ENCODE measurements at places on chromosomes 4 and X. TPM values are rescaled to one million over a fixed set of nuclear protein-coding genes. Genes with fewer than 3 reads are reported as not detected.

- DNase-seq: peak; percentile 49
Measured at GRCh38 chr4:1344696-1345095, 2.3 kb upstream of the UVSSA start.

DNA sequence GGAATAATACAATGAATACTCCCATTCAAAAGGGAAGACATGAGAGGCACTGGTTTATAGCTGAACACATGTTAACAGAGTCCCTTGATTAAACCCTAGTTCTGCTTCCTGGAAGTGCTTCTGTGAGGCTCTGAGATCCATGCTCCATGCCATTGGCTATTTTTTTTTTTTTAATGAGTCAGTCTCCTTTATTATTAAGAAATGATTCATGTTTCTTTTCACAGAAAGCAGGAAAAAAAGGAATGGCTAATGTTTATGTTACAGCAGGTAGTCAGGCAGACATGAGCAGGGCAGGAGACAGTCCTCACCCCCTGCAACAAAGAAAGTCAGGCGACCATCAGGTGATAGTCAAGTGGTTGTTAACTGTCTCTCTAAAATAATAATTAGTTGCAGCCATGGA, 598.7 kb downstream of the EPHA5 start:
- DNase-seq: no peak

GRCh38 chr4:78517050-78517652, 34.4 kb upstream of the ANXA3 start:
- DNase-seq: peak; percentile 73

GRCh38 chr4:119008761-119009160, 120.1 kb downstream of the SYNPO2 start:
- DNase-seq: no peak

GRCh38 chr4:104942990-104943743, 203.5 kb upstream of the TET2 start:
- no peak for DNase-seq

DNA sequence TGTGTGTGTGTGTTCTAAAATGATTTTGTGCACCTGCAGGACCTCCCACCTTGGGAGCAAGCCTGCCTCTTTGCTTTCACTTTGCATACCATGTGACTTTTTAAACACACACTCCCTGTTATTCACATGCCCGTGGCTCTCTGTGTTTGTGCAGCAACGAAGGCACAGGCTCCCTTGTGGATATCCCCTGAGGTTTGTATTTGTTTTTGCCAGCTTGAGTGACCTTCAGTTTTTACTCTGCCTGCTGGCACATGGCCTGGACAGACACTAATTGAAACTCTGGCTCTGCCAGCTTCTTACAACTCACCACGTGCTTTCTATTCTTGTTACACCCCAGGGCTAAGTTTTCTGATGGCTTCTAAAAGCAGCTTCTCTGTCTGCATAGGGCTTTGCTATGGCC, 885.8 kb downstream of the SH3BGRL start:
- no peak for DNase-seq

DNA sequence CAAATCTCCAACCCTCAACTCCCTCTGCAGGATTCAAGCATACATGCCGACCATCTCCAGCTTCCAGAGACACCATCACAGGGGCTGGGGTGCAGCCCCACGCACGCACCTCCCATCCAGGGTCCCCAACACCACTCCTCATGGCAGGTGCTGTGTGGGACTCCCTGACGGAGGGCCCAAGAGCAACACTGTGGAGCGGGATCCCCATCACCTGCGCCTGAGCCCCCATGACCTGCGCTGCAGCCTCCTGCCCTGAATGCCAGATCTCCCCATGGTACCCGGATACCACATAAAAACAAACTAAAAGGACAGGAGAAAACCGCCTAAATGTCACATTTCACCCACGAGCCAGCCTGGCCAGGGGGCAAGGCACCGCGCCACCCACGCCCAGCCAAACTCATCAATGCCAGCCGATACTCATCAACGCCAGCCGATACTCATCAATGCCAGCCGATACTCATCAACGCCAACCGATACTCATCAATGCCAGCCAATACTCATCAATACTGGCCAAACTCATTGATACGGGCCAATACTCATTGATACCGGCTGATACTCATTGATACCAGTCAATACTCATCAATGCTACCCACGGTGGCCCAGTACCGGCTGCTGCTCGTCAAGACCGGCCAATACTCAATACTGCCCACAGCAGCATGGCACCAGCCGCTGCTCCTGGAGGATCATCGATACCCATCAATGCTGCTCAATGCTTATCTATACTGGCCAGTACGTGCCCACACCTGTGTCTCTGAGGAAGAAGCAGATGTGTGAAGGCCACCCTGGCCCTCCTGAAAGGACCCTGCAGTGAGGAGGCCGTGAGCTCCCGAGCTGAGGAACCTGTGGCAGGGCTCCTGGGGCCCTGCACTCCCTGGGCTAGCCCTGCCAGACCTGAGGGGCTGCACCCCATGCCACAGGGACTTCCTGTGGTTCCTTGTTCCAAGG, 6.2 kb downstream of the CTBP1 start:
- no peak for DNase-seq

GRCh38 chr4:105836537-105836936, 58.7 kb upstream of the NPNT start:
- DNase-seq: no peak

- DNase-seq: no peak
Measured at GRCh38 chr4:118076958-118077766, 42.9 kb downstream of the NDST3 start.

GRCh38 chr4:80454556-80454955, 119.0 kb downstream of the CFAP299 start:
- DNase-seq: no peak

DNA sequence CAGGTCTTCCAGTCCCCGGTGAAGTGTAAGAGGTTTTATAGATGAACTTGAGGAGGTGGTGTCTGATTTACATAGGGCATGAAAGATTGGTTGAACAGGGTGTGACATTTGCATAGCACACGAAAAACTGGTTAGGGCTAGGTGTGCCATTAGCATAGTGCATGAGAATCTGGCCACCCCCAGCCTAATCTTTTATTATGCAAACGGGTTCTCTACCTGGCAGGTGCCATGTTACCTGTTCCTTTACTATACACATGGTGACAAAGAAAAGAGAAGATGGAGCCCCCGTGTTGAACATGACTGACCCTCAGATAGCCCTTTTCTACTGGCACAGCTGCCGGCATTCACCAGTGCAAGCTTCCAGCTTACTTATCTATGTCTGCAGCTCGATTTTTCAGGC, 71.0 kb downstream of the UCHL1 start:
- no peak for DNase-seq

- no peak for DNase-seq
Measured at GRCh38 chr4:147284256-147284835, 196.6 kb upstream of the EDNRA start.

DNA sequence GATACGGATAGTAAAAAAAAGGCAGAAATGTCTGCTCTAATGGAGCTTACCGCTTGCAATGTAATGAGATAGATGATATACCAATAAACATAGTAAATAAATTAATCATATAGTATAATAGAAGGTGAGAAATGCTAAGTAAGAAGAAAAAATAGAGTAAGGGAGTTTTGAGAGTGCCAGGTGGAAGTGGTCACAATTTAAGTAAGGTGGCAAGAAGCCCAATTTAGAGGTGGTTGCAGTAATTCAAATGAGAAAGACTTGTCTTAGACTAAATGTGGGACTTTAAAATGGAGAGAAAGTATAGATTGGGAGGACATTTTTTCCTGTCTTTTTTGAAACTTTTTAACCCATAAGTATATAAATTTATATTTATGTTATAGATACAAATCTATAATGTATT, 26.0 kb downstream of the TBC1D19 start:
- DNase-seq: no peak

DNA sequence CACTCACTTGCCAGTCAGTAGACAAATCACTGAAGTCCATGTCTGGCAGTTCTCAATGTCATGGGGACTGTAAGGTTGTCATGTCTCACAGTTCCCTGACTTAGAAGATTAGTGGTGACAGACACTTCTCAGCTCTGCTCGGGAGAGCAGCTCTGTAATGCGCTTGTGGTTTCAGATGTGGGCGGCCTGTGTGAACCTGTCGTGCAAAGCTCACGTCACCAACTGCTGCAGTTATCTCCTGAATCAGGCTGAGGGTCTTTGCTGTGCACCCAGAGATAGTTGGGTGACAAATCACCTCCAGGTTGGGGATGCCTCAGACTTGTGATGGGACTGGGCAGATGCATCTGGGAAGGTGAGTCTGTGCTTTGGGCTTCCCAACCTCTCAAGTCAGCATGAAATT, at the start of gene IL9R:
Gene IL9R, plus strand, starts transcription at position 261 of the 400 bp plus-strand sequence. Its CDS starts 64 bp downstream, at position 325.
- DNase-seq: no peak

GRCh38 chr4:85556283-85556682, 81.3 kb downstream of the ARHGAP24 start:
- no peak for DNase-seq

- DNase-seq: peak; percentile 46
Measured at GRCh38 chr4:73603854-73604584, 16.2 kb downstream of the RASSF6 start.

DNA sequence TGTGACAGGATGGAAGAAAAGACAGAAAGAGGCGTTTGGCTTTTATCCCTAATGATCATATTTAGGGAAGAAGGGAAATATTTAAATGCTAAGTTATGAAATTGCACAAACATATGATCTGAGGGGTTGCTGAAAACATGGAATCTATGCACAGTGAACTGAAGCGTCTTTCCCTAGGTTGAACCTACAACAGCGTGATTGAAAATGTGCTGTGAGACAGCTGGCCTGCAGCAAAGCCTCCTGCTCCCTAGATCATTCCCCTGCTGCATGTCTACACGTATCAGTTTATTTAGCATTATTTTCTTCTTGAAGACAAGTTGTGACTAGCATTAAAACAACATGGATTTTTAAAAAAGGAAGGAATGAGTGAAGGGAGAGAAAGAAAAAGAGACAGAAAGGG, 272.5 kb upstream of the TRAM1L1 start:
- peak; percentile 9 for DNase-seq

GRCh38 chrX:16839219-16839851, 30.8 kb downstream of the RBBP7 start:
- no peak for DNase-seq

DNA sequence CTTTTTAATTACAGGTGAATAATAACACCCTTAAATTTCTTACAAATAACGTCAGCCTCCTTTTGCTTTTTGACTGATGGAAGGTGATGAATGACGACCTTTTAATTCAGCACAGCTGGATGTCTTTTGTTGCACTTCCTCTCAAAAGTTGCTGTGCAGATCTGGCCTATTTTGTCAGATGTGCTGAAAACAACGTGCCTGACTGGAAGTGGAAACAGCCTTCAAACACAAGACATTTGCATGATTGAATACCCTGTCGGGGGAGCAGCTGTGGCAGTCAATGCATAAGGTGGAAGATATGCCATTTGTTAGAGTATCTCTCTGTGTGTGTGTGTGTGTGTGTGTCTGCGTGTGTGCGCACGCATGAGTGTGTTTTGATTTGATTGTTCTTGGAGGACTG, 579.7 kb downstream of the SPRY1 start:
- DNase-seq: peak; percentile 94

DNA sequence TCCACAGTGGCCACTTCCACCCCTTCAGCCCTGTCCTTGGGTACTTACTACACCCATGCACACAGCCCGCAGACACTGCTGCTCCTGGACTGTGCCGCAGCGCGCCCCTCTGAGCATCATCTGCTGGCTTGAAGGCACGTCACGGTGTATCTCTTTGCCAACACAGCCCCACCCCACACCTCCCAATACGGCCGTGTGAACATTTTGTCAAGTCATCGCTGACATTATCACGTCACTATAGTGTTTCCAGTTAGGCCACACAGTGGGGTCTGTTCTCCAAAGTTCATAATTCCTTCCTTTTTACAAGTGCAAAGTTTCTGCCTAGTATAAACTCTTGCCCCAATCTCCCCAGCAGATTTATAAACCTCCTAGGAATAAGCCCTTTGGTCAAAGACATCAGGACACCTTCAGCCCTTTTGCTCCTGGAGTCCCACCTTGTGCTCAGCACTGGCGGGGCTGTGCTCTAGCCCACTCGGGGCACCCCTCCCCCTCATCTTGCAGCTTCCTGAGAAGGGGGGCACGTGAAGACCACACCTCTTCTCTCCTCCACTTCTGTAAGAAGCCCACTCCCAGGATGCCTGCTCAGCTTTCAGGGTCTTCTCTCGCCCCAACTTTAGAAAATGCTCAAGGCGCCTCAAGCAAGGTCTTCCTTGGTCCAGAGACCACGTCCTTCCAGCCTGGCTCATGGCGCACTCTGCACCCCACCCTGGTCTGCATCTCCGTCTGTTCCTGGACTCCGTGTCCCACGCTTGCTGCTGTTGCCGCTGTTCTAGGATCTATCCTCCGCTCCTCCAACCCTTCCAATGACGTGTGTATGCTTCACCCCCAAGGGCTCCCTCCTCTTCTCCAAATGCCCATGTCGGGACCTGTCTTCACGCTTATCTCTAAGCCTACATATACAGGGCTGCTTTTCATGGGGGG, 7.2 kb downstream of the FAM53A start:
- DNase-seq: no peak

DNA sequence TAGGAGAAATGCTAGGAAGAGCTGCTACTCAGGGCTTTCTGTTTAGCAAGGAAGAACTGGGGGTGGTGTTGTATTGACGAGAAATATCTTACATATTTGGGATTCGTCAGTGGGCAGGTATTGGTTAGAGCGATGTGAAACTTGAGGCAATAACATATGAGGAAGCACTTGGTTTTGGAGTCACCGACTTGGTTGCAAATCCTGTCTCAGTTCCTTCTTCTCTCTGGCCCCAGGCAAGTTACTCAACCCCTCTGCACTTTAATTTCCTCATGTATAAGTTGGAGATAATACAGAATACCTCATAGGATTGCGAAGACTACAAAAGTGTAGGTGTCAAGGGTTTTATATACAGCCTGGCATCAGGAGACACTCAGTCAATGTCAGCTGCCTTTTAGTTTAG, 34.1 kb downstream of the GPAT3 start:
- no peak for DNase-seq

Gene DCAF4L1
- total RNA-seq: 0.43 TPM

Gene INTS6L
- 6.8 TPM for total RNA-seq

Gene VSIG4
- 226 TPM for total RNA-seq

Gene GAGE1
- total RNA-seq: not detected

Gene RS1
- 6.3 TPM for total RNA-seq

Gene UGT2B17
- 0.46 TPM for total RNA-seq

Gene SRP72
- 93.2 TPM for total RNA-seq

Gene CSAG3
- not detected for total RNA-seq

All from lung (tissue), 17 donors.